CD4-positive, alpha-beta T cell treated with Interleukin-6 at 100 ng/mL for 8 hours (primary cell): ENCODE measurements at places on chromosomes 16 and 17.
A peak's percentile ranks its signal among the peaks of the same experiment; 100 is the strongest.

DNA sequence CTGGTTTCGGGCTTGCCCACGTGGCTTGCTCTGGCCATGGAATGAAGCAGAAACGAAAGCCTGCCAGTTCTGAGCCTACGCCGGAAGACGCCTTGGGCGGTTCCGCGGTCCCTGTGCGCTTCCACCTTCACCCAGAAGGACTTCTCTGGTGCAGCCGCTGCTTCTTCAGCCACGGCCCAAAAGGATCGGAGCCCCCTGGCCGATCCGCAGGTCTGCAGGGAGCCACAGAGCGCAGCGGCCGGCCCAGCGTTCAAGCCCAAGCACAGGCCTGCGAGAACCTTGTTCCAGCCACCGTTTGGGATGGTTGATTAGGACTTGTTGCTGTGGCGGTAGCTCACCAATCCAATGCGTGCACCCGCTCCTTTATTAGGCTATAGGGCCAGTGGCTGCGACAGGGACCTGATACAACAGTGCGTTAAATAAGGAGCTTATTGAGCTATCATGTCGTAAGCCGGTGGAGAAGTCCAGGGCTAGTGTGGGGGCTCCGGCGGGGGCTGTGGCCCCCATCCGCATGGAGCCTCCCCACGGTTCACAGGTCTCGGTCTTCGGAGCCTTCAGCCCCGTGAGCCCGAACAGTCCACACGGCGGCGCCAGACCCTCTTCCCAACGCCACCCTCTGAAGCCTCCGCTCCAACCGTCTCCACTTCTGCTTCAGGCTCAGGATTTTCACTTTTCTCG lies 10.2 kb upstream of the MPP2 start:
- peak; percentile 41 for DNase-seq

DNA sequence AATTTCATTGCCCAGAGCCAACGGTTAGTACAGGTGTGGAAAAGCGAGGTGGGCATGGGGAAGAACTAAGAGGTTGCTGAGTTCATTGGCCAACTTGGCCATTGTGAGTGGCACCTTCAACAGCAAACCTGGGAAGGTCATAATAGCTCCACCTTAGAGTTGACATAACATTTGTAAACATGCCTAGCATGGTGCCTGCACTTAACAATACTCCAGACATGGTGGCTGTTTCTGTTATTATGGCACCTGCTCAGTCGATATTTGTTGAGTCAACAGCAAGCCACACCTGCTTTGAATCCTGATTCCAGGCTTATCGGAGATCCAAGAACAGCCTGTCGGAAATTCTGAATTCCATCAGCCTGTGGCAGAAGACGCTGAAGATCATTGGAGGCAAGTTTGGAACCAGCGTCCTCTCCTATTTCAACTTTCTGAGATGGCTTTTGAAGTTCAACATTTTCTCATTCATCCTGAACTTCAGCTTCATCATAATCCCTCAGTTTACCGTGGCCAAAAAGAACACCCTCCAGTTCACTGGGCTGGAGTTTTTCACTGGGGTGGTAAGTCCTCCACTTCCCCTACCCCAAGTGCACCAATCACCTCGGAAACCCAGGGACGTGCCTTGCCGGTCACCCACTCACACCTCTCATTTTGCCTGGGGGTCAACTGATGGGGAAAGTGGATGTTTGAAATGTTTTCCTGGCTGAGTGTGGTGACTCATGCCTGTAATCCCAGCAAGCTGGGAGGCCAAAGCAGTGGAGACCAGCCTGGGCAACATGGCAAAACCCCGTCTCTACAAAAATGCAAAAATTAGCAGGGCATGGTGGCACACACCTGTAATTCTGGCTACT lies 46.0 kb downstream of the TMC5 start:
- DNase-seq: no peak

GRCh38 chr17:27575912-27576252 lies 55.1 kb upstream of the LGALS9 start:
- DNase-seq: no peak

DNA sequence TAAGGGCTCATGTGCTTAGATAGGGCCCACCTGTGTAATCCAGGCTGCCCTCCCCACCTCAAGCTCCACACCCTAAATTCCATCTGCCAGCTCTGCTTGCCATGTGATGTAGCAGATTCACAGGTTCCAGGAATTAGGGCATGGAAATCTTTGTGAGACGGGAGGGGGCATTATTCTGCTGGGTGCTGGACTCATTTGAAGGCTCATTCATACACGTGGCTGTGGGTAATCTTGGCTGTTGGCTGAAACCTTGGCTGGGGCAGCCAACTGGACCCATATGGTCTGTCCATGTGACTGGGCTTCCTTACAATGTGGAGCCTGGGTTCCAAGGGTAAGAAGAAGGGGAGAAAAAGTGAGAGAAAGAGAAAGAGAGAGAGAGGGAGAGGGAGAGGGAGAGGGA lies 115.1 kb downstream of the CYLD start:
- DNase-seq: no peak

DNA sequence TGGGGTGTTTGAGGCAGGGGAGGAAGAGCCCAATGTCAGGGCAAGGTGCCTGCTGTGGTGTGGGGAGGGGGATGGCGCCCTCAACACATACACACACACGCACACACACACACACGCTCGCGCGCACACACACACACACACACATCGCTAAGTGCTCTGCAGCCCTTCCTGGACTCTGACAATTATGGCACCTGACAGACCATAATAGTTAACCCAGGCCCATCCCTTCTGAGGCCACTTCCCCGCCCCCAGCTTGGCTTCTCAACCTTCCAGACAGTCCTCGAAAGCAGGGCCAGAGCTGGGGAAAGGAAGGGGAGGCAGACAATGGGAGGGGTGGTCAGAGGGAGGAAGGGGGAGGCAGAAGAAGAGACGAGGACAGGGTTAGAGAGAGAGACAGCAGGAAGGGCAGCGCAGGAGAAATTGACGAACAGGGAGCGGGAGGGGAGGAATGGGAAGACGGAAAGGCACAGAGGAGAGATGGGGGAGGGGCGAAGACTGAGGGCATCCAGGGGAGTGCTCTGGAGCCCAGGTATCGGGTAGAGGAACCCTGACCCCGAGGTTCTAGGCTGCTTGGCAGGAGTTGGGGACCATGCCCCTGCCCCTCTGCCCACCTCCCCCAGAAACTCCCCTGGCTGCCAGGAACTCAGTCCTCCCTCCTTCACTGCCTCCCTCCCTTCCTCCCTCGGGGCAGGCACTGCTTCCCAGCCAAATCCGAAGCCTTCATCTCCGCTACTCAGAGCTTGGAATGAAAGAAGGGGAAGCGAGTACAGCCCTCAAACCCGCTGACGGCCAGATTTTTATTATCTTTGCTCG lies 4.0 kb downstream of the SRCIN1 start:
- no peak for DNase-seq

DNA sequence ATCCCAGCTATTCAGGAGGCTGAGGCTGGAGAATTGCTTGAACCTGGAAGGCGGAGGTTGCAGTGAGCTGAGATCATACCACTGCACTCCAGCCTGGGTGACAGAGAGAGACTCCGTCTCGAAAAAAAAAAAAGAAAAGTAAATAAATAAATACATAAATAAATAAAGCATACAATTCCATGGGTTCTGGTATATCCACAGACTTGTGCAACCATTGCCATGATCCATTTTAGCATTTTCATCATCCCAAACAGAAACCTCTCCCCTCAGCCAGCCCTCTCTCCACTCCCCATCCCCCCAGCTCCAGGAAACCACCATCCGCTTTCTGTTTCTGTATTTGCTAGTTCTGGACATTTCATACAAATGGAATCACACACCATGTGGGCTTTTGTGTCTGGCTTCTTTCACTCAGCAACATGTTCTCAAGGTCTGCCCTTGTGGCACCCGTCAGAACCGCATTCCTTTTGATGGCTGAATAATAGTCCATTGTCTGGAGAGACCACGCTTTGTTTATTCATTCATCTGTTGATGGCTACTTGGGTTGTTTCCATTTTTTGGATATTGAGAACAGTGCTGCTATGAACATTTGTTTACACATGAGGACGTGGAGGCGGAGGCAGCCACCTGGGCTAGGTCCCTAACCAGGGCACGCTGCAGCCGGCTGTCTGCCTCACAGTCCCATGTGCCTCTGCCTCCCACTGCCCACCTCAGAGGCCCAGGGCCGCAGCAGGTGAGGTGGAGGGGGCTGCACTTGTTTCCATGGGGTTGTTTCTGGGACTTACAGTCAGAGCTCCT lies 76.2 kb downstream of the NT5M start:
- DNase-seq: no peak

DNA sequence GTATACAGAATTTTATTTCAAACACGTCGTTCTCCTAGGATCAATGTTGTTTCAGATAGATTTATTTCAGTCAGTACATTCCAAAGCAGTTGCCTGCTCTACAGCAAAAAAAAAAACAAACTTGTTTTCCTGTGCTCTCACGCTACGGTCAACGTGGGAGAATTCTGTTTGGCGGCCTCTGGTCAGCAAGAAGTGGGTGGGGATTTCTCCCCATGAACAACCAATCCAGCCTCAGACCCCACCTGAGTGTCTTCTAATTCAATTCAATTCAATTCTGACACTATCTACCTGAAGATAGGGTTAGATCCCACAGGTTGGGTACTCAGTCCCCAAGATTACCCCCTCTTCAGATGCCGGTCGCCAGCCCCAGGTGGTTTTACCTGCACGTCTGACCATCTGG lies 22.1 kb downstream of the C17orf58 start:
- DNase-seq: no peak

DNA sequence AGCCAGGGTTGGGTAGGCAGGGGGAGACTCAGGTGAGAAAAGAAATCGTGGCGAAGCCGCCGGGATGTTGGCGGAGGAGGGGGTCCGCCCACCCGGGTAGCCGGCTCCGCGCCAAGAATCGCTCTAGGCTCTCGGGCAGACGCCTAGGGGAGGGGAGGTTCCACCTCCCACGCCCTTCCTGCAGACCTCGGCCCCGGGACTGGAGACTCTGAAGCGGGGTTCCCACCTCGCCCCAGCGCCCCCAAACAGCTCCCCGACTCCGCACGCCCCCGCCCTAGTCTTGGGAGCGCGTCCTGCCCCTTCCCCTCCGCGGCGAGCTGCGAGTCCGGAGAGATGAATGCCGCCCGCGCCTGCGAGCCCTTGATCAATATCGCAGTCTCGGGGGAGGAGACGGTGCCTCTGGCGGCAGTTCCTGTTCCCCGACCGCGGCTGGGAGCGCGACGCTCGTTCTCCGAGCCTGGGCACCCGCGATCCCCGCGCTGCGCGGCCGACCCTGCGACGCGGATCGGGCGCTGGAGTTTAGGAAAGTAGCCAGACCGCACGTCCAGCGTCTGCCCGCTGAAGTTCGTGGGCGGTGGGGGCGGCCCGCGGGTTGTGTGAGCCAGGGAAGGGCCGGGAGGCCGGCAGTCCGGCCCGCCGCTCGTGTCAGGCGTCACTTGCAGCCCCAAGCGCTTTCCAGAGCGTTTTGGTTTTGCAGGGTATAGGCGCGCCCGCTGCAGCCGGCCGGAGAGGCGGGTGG lies 790 bp downstream of the CRHR1 start:
- DNase-seq: peak; percentile 17
